NCI-H187 (cell line): ENCODE measurements at places on chromosomes 1 and 21.

- no peak for DNase-seq
These were observed 5.6 kb downstream of the CRCT1 start for GRCh38 chr1:152519851-152520250.

DNA sequence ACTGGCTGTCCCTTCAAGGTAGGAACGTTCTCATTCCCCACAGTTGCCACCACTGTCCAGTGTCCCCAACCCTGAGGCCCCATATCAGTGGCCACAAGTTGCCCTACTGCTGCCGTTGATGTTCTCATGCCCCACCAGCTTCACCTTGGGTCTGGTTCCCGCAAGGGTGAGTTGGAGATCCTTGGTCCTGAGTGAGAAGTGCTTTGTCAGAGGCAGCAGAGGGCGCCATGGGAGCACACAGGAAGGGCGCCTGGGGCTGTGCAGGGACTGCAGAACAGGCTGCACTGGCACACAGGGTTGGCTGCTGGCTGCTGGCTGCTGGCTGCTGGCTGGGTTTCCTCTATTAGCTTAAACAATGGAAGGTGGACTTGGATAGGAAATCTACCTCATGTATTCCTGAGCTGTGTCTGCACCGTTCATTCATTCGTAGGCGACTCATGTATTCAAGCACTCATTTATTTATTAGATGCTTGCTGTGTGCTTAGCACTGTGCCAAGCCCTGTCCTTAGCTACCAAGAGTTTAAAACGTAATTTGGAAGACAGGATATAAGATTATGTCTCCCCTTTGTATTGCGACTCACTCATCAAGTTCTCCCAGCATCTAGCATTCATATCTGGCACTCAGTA lies 2.1 kb upstream of the S100A9 start:
- DNase-seq: no peak

DNA sequence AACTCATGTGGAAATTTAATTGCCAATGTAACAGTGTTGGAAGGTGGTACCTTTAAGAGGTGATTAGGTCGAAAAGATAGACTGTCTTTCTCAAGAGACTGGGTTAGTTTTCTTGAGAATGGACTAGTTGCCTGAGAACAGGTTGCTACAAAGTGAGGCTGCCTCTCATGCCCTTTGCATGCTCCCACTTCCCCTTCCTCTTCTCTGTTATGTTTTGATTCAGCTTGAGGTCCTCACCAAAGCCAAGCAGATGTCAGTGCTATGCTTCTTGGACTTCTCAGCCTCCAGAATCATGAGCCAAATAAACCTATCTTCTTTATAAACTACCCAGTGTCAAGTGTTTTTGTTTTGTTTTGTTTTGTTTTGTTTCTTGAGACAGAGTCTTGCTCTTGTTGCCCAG lies 187.0 kb upstream of the RUNX1 start:
- no peak for DNase-seq

DNA sequence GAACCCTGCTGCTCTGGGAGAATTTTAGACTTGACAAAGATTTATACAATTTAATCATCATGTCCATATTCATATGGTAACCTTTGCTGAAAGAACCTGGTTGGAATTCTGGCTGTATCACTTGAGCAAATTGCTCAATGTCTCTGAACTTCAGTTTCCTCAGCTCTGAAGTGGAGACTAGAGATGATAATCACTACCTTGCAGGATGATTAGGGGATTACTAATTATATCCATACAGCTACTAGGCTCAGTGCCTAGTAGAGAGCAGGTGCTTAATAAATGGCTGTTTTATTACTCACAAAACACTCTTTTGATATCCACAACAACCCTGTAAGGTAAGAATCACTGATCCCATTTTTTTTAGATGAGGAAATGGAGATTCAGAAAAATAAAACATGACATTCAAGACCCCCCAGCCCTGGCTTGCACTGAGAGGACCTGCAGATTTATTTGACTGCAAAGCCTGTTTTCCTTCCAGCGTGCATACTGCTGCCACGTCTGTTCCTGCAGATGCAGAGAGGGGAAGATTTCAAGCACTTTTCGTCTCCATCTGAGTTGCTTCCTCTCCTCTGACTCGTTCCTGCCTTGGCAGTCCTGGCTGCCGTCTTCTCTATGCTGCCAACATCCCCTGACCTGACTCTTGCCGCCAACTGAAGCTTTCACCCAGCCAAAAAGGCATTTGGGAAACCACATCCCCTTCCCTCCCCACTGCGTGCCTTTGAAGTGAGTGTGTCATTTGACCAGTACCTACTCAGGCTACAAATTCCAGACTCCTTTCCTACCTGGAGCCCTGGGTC lies 203.0 kb downstream of the PLPP3 start:
- no peak for DNase-seq

- peak; percentile 46 for DNase-seq
These were observed 46.8 kb downstream of the XCL1 start for GRCh38 chr1:168623003-168623828.

DNA sequence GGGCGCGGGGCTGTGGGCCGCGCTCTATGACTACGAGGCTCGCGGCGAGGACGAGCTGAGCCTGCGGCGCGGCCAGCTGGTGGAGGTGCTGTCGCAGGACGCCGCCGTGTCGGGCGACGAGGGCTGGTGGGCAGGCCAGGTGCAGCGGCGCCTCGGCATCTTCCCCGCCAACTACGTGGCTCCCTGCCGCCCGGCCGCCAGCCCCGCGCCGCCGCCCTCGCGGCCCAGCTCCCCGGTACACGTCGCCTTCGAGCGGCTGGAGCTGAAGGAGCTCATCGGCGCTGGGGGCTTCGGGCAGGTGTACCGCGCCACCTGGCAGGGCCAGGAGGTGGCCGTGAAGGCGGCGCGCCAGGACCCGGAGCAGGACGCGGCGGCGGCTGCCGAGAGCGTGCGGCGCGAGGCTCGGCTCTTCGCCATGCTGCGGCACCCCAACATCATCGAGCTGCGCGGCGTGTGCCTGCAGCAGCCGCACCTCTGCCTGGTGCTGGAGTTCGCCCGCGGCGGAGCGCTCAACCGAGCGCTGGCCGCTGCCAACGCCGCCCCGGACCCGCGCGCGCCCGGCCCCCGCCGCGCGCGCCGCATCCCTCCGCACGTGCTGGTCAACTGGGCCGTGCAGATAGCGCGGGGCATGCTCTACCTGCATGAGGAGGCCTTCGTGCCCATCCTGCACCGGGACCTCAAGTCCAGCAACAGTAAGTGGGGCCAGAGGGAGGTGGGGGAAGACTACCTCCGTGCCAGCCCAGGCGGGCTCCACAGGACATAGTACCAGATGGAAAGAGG lies 808 bp downstream of the MAP3K21 start:
- DNase-seq: no peak
